Right lung (tissue), 10 donors: ENCODE measurements at places on chromosomes 7 and 10. TPM values are rescaled to one million over a fixed set of nuclear protein-coding genes. Genes with fewer than 3 reads are reported as not detected.
A peak's percentile ranks its signal among the peaks of the same experiment; 100 is the strongest.

DNA sequence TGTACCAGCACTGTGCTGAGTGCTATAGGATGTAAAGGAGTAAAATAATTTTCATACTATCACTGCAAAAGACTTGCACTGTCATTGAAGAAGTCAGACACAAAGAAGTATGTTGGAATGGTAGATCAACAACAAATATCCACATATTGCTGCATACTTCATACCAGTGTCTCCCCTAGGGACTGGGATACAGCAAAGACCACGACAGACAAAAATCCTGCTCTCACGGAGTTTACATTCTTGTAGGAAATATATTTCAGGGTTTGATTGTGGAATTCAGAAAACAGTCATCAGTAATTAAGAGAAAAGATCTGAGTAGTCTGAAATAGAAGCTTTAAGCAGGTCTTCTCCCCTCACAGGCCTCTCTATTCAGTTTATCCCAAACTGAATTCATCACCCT is 49.4 kb upstream of the PLXNA4 start:
- DNase-seq = no peak

DNA sequence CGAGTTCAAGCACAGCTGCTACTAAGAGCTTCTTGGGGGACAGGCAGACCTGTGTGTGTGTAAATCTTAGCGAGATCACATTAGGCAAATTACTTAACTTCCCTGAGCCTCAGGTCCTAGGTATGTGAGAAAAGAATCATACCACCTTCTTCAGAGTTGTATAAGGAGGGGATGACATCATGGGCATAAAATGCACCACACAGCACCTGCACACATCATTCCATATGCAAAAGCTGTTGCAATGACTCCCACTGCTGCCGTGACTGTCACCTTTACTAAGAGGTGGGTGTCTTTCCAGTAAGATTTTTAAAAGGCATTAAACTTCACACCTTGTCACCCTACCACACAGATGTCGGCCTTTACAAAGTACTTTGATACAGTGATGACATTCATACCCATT is 146.0 kb downstream of the FANK1 start:
- no peak for DNase-seq

DNA sequence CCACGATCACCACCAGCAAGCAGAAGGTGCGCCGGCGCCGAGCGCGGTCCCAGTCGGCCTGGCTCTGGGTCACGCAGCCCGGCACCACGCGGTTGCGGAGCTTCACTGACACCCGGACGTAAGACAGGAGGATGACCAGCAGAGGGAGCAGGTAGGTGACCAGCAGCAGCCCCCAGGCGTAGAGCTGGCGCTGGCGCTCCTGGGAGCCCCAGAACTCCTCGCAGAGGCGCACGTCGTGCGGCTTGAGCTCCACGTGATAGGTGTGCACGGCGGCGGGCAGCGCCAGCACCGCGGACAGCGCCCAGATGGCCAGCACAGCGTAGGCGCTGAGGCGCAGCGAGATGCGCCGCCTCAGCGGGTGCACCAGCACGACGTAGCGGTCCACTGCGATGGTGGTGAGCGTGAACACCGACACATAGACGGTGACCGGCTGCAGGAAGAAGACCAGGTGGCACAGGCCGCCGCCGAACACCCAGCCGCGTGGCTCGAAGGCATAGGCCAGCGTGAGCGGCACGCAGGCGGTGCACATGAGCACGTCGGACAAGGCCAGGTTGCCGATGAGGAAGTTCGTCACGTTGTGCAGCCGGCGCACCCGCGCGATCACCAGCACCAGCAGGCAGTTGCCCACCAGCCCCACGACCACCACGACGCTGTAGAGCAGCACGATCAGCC is 920 bp downstream of the PRLHR start:
- DNase-seq = peak; percentile 28

GRCh38 chr10:11682851-11683250 is 59.3 kb upstream of the ECHDC3 start:
- no peak for DNase-seq

- DNase-seq = no peak
Observed at GRCh38 chr7:48427671-48428070, 256.4 kb downstream of the ABCA13 start.

The H2BK1 gene
- not detected for polyA plus RNA-seq

DNA sequence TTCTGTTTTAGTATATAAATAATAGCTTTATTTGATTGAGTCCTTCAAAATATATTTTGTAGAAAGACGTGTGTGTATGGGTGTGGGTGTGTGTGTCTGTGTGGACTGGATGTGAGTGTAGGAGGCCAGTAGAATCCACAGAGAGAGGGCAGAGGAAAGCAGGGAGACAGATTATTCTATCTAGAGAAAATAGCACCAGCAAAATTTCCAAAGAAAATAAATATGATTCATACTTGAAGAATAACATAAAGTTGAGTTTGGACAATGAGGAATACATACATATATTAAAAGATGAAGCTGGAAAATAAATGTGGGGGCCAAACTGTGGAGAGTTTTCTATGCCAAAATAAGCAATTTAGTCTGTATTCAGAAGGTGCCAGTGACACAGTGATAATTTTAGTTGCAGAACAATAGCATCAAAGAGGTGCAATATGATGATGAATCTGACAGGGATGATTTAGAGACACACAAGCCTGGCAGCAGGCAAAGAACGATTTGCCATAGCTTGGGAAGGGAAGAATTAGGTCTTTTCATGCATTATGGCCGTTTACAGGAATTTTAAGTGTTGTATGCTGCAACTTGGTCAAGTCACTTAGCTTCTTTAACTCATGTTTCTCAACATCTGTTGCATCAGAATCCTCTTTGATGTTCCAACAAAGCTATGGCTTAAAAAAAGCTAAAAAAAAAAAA is 121.3 kb downstream of the SEMA3A start:
- no peak for DNase-seq

- DNase-seq = no peak
Observed at GRCh38 chr7:135757719-135758411, 9.3 kb upstream of the FAM180A start.

The GIMAP4 gene
- 65.4 TPM for polyA plus RNA-seq

- no peak for DNase-seq
Observed at GRCh38 chr7:147300293-147300692, 1183.7 kb downstream of the CNTNAP2 start.

The UNC5B gene
- polyA plus RNA-seq = 19.4 TPM

The POLR2J2 gene
- 3.8 TPM for polyA plus RNA-seq

GRCh38 chr10:94143261-94143660 is 149.5 kb downstream of the PLCE1 start:
- DNase-seq = no peak

The KBTBD2 gene
- 60.6 TPM for polyA plus RNA-seq

DNA sequence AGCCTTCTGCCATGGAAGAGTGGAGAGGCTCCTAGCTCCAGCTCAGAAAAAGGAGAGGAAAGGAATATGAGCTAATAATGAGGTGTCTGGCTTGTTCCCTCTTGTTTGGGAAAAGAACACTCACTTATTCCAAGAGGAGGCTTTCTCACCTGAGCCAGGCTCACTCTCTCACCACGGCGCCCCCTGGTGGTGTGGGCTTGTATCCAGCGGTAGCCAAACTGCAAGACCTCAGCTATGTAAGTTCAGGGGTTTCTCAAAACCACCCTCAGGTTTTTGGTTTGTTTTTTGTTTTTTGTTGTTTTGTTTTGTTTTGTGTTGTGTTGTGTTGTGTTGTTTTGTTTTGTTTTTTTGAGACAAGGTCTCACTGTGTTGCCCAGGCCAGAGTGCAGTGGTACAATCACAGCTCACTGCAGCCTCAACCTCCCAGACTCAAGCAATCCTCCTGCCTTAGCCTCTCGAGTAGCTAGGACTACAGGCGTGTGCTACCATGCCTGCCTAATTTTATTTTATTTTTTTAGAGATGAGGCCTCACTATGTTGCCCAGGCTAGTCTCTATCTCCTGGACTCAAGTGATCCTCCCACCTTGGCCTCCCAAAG is 124.0 kb downstream of the TMEM130 start:
- DNase-seq = peak; percentile 19

DNA sequence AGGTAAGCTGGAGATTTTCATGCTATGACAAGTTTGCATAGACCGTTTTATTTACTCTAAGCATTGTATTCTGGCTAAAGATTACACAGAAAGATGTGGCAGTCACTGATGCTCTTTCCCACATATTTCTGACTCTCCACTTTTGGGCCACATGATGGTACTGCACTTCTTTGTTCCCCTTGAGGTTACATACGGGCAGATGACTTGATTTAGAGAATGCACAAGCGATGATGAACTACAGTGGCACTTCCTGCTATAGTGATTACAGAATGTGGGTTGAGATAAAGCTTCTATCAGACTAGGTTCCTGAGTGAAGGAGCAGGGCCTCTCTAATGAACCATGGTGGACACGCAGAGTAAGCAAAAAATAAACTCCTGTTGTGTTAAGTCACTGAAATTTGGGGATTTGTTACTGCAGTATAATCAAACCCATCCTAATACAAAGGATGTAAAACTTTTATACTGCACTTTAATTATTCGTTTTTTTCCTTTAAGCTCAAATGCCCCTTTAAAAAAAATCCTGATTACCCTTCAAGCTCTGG is 177.9 kb downstream of the TAX1BP1 start:
- DNase-seq = no peak

The ABCF2 gene
- 22.3 TPM for polyA plus RNA-seq

The PROSER2 gene
- polyA plus RNA-seq = 2.3 TPM

DNA sequence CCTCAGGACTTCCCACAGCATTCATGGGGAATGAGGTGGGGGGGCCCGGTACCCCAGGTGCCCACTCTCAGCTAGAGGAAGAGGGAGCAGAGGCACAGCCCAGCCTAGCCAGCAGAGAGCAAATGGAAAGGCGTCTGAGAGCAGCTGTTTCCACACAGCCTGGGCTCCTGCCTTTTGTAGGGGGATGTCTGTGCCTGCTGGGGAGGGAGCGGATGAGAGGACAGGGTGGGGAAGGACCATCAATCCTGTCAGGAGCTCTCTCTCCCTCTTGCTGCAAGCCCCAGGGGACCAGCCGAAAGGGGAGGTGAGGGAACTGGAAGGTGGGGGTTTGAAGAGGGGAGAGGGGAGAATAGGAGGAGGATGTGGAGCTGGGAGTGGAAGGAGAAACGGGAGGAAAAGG is at the start of gene PKD2L1:
Gene PKD2L1 (minus strand): TSS at position 150 of the 400 bp plus-strand sequence. CDS start 125 bp downstream, at position 25.
- no peak for DNase-seq

The PTF1A gene
- not detected for polyA plus RNA-seq

The SYNPO2L gene
- polyA plus RNA-seq = 7.6 TPM

DNA sequence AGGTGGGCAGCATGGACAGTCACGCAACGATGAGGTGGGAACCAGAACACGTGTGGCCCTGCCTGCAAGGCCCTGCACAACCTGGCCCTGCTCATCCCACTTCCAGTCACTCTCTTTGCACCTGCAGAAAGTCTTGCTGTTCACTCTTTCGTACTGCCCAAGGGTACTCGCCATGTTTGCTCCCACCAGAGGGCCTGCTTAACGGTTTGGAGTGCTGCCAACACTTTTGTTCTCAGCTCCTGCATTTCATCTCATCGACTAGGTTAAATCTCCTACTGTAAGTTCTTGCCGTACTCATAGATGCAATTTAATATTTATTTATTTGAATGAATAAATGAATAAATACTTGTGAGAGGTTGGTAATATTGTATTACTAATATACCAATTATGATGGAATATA is 315.3 kb downstream of the SDK1 start:
- DNase-seq = no peak

The OR2A42 gene
- 5.2 TPM for polyA plus RNA-seq

The TMEM213 gene
- polyA plus RNA-seq = 0.57 TPM

GRCh38 chr7:105297985-105298384 is 90.7 kb downstream of the SRPK2 start:
- DNase-seq = no peak

GRCh38 chr7:79452032-79452494 is 1.4 kb downstream of the MAGI2 start:
- DNase-seq = peak; percentile 82

GRCh38 chr7:134995239-134996096 is 9.2 kb downstream of the AGBL3 start:
- no peak for DNase-seq

DNA sequence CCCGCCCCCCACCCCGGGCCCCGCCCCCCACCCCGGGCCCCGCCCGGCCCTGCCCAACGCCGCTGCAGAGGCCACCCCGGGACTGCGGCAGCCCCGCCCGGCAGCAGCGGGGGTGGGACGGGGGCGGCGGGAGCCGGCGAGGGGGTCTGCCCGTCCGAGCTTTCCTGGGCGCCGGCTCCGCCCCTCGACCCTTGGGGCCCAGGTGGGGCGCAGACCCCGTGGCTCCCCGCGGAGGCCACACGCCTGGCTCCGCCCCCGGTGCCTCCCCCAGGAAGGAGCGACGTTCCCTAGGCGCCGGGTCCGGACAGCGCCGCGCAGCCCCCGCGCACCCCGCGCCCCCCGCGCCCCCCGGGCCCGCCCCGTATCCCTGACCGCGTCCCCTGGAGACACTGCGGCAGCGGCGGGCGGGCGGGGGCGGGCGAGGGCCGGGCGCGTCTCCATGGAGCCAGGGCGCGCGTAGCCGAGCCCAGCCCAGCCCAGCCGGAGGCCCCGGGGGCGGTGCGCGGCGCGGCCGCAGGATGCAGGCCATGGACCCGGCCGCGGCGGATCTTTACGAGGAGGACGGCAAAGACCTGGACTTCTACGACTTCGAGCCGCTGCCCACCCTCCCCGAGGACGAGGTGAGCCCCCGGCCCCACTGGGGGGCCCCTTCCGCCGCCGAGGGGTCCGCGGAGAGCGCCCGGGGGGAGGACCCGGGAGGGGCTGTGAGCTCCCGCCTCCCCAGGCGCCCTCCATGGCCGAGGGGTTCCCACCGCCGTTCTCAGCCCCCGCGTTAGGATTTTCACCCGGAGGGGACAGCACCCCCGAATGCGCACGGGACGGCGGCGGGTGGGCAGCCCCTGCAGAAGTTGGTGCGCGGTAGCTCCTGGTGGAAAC is at the start of gene KNDC1:
Gene KNDC1 (plus strand): TSS at position 270 of the 876 bp plus-strand sequence. CDS start 249 bp downstream, at position 519.
- peak; percentile 35 for DNase-seq

GRCh38 chr7:19916046-19916445 is 142.6 kb upstream of the TMEM196 start:
- no peak for DNase-seq

- peak; percentile 7 for DNase-seq
Observed at GRCh38 chr10:90787393-90788198, 70.2 kb downstream of the HTR7 start.

The LRRC18 gene
- polyA plus RNA-seq = 2.0 TPM

- no peak for DNase-seq
Observed at GRCh38 chr7:35248576-35249536, 5.0 kb downstream of the TBX20 start.

DNA sequence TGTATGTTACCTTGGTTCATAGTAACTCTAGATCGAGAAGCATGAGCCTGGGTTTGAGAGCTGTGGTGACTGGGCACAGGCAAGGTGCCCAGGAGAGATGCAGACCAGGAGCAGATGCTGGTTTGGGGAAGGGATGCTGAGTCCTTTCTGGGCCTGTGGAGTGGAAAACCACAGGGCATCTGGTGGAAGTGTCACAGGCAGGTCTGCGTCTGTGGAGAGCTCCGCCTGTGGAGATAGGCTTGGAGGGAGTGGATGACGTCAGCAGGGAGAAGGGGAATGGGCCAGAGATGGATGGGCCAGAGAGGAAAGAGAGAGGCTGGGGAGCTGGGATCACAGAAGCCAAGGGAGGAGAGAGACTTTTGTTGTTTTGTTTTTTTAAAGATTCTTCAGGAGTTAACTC is 14.8 kb downstream of the CYP26A1 start:
- DNase-seq = no peak
